ENCODE measurements at places on chromosomes 7 and 10.

GRCh38 chr10:118332948-118333710 is 9.0 kb downstream of the FAM204A start:
- DNase-seq = peak; percentile 72

- DNase-seq = peak; percentile 14
Measured at GRCh38 chr10:132518572-132519381, 18.8 kb upstream of the INPP5A start.

DNA sequence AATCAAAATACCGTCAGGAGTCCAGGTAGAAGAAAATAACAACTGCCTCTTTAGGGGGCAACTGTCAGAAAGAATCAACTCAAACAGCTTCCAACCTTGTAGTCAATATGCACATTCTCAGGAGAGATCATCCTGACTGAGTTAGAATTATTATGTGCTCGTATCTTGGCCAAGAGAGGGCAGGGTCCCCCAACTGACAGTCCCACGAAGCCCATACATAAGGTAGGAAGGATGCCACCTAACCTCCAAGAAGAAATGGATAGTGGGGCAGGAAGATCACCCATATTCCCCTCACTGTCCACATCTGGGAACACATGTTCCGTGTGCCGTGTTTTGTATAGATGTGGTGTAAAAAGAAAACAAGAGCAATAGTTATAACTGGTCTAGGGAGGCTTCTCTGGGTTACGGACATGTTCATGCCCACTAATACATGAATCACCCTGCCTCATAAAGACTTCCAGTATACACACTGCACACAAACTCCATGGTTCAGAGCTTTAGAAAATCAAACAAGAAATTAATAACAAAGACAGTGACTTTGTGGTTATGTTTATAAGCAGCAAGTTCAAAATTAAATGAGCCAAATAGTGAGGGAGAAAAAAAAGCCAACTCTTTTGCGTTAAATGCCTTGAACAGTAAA is 295.6 kb downstream of the FGFR2 start:
- no peak for DNase-seq

DNA sequence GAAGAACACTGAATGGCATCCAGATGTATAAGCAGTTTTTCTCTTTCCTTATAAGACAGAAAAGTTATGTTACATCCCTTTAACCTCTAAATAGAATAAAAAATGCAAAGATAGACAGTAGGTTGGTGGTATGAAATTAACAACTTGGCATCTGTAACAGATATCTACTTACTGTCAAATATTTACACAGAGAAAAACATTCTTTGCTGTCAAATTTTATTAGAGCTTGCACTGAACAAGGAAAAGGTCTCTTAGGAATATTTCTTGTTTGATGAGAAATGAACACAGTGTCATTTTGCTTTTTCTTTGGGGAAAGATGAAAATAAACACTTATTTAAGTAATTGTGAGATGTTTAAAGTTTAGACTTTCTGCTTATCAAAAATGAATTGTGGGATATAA is 65.6 kb upstream of the PCDH15 start:
- no peak for DNase-seq

DNA sequence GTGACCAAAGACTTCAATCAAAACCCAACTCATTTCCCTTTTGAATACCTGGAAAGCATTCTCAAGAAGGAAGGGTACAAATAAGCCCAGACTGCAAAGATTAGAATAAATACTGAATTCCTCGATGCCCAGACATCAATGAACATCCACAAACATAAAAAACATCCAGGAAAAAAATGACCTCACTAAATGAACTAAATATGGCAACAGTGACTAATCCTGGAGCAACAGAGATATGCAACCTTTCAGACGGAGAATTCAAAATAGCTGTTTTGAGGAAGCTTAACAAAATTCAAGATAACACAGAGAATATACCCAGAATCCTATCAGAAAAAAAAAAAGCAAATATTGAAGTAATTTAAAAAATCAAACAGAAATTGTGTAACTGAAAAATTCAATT is 43.2 kb downstream of the PCLO start:
- peak; percentile 55 for DNase-seq

DNA sequence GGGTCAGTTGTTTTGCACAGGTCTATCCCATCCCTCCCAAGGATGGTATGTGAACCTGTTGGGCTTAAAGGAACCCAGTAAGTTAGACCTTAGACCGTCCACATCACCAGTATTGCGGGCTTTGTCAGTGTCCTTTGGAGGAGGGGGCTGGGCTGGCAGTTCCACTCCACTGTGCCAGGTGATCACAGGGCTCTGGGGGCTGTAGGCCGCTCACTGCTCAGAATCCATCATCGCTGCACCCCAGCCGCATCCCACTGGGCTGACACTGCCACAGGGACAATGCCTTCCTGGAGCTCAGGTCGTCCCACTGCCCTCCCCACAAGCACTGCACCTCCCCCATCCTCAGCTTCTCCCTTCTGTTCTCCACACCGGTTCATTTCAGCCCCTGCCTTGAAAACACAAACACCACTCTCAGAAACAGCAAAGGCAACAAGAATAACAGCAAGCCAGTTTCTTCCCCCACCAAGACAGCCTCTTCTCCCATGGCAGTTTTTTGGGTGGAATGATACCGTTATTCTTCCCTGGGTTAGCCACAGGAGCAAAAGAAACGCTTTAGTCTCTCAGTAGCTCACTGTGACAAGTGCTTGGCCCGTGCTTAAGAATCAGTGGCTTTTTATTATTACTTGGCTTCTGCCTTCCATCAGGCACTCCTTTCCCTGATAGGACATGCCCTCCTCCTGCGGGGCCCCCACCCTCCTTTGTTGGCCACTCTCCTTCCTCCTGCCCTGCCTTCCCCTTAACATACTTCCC is 111.2 kb downstream of the GRK5 start:
- DNase-seq = no peak

- no peak for DNase-seq
Measured at GRCh38 chr10:113427236-113427735, 125.6 kb upstream of the HABP2 start.

DNA sequence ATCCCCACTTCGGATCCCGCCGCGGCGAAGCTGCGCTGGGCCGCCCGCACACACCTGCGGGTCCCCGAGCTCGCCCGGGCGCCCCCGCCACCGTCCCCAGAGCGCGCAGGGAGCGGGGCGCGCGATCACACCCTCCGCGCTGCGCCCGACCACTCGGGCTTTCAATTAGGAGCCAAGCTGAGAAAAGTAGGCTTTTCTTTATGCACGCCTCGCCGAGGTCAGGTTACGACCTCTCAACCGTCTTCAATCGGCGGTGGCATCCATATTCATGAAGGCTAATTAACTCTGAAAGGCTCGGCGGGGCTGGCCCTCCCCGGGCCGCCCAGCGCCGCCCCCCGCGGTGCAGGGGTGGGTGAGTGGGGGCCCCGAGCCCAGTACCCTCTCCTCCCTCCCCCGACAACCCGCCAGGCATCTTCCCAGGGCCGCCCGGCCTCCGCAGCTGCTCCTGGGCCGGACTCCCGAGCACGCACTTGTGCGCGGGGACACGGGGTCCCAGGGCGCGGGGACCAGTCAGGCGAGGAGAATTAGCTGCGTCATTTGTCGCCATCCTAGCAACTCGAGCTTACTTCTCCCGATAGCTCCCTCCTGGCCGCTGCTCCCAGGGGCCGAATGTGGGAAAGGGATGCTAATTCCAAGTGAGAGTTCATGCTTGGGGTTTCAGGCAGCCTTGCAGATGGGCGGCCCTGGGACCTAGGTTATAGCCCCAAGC is 155.5 kb upstream of the LYZL2 start:
- DNase-seq = peak; percentile 79

DNA sequence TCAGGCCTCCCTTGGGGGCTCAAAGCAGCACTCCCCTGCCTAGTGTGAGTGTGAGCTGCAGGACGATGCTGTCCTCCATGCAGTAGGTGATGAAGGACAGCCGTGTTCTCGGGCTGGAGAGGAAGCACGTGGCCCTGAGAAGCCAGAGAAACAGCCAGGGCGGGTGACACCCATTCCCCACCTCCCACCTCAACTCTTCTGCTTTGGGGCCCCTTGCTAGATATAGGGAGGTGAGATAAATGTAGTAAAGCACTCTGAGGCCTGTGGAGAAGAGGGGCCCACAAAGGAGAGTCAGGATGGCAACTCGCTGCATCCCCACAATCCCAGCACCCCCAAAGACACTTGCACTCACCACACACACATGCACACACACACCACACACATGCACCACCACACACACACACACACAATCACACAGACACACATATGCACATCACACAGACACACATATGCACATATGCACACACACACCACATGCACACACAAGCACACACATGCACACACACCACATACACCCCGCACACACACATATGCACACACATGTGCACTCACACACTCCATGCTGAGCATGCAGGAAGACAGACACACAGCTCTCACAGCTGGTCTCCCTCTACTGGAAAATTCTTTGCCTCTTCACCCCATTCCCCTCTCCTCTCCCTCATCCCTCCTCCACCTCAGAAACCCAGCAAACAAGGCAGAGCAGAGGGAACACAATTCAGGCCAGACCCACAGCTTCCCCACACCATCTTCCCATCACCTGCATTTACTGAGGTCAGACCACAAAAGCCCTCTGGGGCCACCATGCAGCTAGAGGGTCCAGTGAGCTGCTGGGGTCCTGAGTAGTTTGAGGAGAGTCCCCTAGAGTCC is 30.5 kb downstream of the ANXA8 start:
- DNase-seq = no peak

- peak; percentile 28 for DNase-seq
Measured at GRCh38 chr10:13891128-13892000, 304.6 kb downstream of the PRPF18 start.

DNA sequence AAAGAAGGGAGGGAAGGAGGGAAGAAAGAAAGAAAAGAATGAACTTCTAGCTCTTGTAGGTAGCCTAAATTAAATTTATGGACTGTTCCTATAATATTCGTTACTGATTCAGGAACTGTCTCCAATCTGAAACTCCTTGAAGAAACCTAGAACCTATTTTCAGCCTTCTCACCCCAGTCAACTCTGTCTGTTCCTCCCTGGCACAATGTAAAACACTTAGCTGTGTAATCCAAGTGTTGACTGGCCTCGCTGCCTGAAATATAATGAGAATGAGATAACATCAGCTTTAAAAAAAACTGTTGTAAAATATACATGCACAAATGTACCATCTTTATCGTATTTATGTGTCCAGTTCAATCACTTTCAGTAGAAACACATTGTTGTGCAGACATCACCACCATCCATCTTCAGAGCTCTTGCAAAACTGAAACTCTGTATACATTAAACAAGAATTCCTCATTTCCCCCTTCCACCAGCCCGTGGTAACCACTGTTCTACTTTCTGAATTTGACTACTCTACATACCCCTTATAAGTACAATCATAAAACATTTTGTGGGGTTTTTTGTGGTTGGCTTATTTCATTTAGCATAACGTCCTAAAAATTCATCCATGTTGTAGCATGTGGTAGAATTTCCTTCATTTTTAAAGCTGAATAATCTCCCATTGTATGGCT is 6.3 kb upstream of the C7orf33 start:
- no peak for DNase-seq

GRCh38 chr7:139651308-139651707 is 126.5 kb downstream of the HIPK2 start:
- DNase-seq = no peak

DNA sequence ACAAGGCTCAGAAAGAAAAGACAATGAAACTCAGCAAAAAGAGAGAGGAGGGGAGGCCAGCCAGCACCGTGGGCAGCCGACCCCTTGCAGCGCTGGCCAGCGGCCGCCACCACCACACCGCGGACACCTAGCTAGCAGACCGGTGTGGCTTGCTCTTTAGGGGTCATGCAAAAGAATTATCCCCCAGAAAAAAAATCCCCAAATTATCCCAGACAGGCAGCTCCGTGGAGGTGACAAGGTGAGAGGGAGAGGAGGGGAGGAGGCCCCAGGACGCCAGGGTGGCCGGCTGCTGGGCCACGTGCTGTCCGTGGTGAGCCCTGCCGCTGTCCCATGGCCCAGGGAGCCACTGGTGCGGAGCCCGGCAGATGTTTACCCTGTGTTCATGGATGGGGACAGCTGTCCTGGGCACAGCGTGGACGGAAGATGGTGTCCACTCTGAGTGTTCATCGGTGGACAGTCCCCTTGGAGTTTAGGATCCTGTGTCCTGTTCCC is 16.5 kb downstream of the YKT6 start:
- DNase-seq = no peak

GRCh38 chr10:102545997-102546396 is 42.2 kb downstream of the SUFU start:
- no peak for DNase-seq

- peak; percentile 73 for DNase-seq
Measured at GRCh38 chr7:30789334-30789711, 18.1 kb downstream of the MINDY4 start.

DNA sequence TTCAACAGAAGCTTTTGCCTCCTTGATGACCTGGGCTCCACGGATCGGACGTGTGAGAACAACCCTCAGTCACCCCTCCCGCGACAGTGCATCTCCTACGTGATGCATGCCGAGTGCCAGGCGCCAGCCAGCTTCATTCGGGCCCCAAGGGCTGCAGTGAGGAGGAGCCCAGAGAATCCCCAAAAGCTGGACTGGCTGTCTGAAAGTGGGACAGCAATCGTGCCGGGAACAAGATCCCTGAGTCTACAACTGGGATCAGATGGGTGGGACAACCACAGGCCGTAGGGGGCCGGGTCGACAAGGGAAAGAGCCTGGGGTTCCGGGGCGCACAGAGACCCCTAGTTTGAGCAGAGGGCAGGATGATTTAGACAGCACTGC is 27.2 kb downstream of the EBF3 start:
- no peak for DNase-seq

DNA sequence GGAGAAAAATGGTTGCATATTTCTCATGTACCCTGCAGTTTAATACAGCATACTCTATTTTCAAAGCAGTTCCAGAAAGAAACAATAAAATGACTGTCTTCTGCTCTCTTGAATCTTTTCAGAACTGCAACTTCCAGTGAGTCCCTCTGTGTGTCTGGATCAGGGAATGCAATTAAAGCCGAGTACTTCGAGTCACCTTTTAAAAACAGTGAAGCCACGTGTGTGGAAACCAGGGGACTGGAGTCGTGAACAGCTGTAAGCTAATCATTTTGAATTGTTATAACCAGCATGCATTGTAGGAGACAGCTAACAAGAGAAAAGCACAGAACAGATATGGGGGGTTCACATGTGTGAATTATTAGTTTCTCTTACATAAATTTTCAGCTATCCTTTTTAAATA is 109.1 kb downstream of the CPED1 start:
- DNase-seq = no peak

DNA sequence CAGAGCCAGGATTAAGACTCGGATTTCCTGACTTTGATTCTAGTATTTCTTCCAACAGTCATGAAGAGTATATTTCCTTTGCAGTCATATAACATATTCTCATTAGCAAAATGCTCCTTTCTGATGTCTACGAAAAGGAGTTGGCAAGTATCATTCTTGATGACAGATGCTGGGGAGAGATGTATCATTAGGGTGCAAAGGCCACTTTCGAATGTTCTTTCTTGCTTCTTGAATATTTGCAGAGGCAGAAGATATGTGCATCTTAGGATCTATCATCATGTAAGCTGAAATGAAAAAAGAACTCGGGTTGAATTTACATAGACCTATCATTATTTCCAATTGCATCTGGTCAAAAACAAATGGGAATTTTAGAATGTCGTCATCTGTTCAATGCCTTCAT is 294.4 kb downstream of the BAMBI start:
- DNase-seq = peak; percentile 36

All from choroid plexus epithelial cell (primary cell).